Renal pelvis (tissue), 12 donors: ENCODE measurements at places on chromosomes 6 and 20. TPM values are rescaled to one million over a fixed set of nuclear protein-coding genes. Genes with fewer than 3 reads are reported as not detected.

The KIF6 gene
- polyA plus RNA-seq, result 3.9 TPM

The OR2H2 gene
- 0.13 TPM for polyA plus RNA-seq

The RBPJL gene
- polyA plus RNA-seq, result not detected

The MANEA gene
- 23.0 TPM for polyA plus RNA-seq

The CCN5 gene
- polyA plus RNA-seq, result 0.10 TPM

The RIPPLY2 gene
- polyA plus RNA-seq, result not detected

The NDUFAF4 gene
- polyA plus RNA-seq, result 32.4 TPM

The SLC17A9 gene
- 1.5 TPM for polyA plus RNA-seq

The LIME1 gene
- polyA plus RNA-seq, result 11.8 TPM

The PPIL6 gene
- 14.9 TPM for polyA plus RNA-seq

The SCUBE3 gene
- polyA plus RNA-seq, result 62.8 TPM

The TRIM31 gene
- polyA plus RNA-seq, result not detected

The KCNB1 gene
- 0.37 TPM for polyA plus RNA-seq

The GSTA3 gene
- not detected for polyA plus RNA-seq

The MGME1 gene
- 47.0 TPM for polyA plus RNA-seq

The ADGRF5 gene
- polyA plus RNA-seq, result 24.6 TPM

The RWDD2A gene
- 7.2 TPM for polyA plus RNA-seq

The NAPB gene
- polyA plus RNA-seq, result 23.5 TPM

The SIRPD gene
- 0.09 TPM for polyA plus RNA-seq

The DOK5 gene
- 6.9 TPM for polyA plus RNA-seq

The PCK1 gene
- 6.3 TPM for polyA plus RNA-seq

The RIPOR2 gene
- polyA plus RNA-seq, result 8.4 TPM

The SMLR1 gene
- 3.3 TPM for polyA plus RNA-seq

The BMP5 gene
- 2.8 TPM for polyA plus RNA-seq

The KCNQ5 gene
- 0.31 TPM for polyA plus RNA-seq

The NKX2-4 gene
- not detected for polyA plus RNA-seq

The CCR6 gene
- not detected for polyA plus RNA-seq

The NKAPL gene
- 2.3 TPM for polyA plus RNA-seq

The CST5 gene
- 0.30 TPM for polyA plus RNA-seq

The CGA gene
- polyA plus RNA-seq, result not detected

The RIN2 gene
- 38.5 TPM for polyA plus RNA-seq

The COX4I2 gene
- polyA plus RNA-seq, result 3.1 TPM

The PREX1 gene
- 17.3 TPM for polyA plus RNA-seq

The ZNF334 gene
- polyA plus RNA-seq, result 24.1 TPM

The CD83 gene
- polyA plus RNA-seq, result 9.5 TPM

The GPR63 gene
- 2.7 TPM for polyA plus RNA-seq

The DEFB132 gene
- not detected for polyA plus RNA-seq

The TREM1 gene
- polyA plus RNA-seq, result not detected

The C6orf141 gene
- polyA plus RNA-seq, result 0.57 TPM

The HLA-DPB1 gene
- polyA plus RNA-seq, result 13.0 TPM

The DYNLT2 gene
- polyA plus RNA-seq, result 6.7 TPM

The APCDD1L gene
- polyA plus RNA-seq, result 15.4 TPM
